Activated gamma-delta T cell (primary cell): ENCODE measurements at places on chromosomes 2 and 18.

- DNase-seq = no peak
These were observed 79.4 kb upstream of the SNTG2 start for GRCh38 chr2:871175-871727.

DNA sequence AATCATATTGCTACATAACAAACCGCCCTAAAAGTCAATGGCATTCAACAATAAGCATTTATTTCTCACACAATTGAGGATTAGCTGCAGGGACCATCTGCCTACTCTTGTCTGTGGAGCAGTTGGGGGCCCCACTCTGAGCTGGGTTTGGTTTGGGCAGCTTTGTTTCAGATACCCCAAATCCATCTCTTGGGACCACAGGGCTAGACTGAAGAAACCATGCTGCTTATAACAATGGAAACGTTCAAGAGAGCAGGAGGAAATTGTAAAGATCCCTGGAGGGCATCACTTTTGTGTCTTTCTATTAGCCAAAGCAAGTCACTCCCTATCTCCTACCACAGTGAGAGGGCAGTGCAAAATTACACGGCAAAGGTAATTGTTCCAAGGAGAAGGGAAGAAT, 146.5 kb upstream of the MGAT5 start:
- DNase-seq = no peak

DNA sequence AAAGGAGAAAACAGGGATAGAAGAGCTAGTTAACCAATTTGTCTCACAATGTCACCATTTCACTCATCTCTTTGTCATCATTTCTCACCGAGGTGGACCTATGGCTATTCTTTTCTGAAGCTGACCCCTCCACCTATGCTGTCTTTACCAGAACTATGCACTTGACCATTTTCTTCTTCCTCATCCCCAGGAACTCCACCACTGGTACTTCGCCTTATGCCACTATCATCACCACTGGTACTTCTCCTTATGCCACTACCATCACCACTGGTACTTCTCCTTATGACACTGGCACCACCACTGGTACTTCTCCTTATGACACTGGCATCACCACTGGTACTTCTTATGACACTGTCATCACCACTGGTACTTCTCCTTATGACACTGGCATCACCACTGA, 745.8 kb upstream of the CHAC2 start:
- no peak for DNase-seq

GRCh38 chr2:178070824-178071223, 1.8 kb downstream of the PDE11A start:
- no peak for DNase-seq

GRCh38 chr18:22471546-22472131, 53.9 kb upstream of the CTAGE1 start:
- DNase-seq = no peak

GRCh38 chr2:215590010-215590745, 154.3 kb upstream of the FN1 start:
- no peak for DNase-seq

GRCh38 chr2:186349508-186349907, 136.6 kb upstream of the ZC3H15 start:
- no peak for DNase-seq

DNA sequence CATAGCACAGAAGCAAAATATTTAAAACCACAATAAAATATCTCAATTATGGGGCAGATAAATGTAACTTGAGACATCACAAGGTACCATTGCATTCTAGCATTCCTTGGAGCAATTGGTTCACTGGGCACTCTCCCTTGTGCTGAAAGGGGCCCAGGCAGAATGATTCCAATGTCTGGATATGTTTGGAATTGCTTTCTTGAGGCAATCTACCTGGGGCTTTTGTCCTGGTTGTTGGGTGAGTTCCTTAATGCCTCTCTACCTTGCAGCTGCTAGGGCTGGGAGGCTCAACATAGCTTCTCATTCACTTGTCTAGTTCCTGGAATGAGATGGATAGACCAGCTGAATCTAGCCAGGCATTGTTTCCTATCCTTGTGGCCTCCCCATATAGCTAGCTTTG, 539.6 kb upstream of the FSHR start:
- no peak for DNase-seq

DNA sequence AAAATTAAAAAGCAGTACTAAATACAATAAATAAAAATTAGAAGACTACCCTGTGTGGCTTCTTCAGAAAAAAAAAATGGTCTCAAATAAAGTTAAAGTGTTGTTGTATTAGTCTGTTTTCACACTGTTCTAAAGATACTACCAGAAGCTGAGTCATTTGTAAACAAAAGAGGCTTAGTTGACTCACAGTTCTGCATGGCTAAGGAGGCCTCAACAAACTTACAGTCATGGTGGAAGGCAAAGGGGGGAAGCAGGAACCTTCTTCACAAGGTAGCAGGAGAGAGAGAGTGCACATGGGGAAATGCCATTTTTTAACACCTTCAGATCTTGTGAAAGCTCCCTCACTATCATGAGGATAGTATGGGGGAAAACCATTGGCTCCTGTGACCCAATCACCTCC, 612.8 kb downstream of the RNF144A start:
- no peak for DNase-seq

DNA sequence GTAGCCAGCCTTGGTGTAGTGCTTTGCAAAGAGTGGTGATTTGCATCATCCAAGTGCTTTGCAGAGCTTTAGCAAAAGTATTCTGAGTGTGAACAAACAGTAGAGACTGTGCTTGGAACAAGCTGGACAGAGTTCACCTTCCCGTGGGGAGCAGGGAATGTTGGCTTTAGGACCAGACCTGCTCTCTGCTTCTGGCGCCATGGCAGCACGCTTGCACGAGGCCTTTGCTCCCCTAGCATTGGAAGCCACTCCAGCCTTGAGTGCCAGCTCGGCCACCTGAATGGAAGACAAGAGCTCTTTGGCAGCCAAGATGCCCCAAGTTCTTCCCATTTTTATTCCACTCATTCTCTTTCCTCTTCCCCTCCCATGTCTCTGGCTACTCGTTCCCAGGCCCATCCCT, 250.8 kb upstream of the OSR1 start:
- DNase-seq = no peak

DNA sequence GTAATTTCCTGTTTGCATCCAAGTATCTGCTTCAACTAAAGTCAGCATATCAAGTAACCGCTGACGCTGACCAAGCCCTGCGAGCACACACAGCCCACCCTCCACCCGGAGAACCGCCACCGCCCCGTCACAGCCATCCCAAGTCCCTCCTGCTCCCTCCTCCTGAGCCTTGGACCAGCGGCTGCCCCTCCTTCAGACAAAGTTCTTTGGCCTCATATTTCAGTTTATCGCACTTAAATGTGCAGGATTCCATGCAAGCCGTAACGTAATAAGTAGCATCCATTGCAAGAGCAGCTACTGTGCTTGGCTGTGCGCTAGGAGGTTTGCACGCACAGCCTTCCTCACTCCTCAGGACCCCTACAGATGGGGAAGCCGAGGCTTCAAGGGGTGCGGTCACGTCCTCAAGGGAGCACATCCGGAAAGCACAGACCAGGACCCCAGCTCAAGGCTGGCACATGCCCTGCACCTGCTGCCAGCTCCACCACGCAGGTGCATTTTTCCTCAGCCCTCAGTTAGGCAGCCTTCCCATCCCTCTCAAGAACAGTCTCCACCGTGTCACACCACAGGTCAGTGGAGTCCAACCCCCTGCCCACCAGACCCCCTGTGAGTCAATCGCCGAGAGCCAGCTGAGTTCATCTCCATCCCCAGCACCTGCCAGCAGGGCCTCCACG, 17.1 kb downstream of the PXDN start:
- no peak for DNase-seq

GRCh38 chr2:27976308-27976707, 85.8 kb downstream of the BABAM2 start:
- DNase-seq = no peak

DNA sequence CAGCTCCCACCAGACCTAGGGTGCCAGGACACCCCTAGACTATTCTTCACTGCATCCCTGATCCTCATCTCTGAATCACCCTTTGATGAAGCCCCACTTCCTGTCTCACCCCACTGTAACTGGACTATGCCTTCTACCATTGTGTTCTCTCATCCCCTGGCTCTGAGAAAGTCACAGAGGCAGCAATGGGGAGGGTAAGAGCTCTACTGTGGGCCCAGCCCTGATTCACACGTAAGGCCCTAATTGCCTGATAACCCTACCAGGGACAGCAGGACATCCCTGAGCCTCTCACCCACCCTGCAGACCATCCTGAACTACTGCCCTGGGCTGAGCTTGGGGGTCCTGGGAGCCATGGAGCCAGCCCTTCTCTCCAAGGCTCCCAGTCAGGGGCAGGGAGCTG, 1.5 kb upstream of the PROM2 start:
- DNase-seq = no peak

GRCh38 chr2:212556296-212556695, 17.7 kb upstream of the ERBB4 start:
- DNase-seq = no peak

DNA sequence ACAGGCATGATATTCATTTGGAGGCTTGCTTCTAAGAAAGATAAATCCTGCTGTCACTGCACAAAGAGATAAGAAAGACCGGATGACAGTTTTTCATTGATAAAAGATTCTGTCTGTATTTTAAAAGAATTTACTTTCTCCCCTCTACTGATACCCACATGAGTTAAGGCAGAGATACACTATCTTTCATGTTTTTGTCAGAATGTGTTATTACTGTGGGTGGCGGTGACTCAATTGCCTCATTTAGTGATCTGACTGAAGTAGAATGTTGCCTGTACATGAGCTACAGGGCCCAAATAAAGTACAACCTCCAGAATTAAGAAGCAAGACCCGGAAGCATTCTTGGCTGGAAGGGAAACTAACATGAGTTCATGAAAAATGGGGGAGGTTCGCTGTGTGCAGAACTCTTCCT, 480.0 kb downstream of the SLC4A3 start:
- DNase-seq = no peak

GRCh38 chr18:43830947-43831346, 553.7 kb upstream of the SYT4 start:
- no peak for DNase-seq
